ENCODE measurements at places on chromosomes 13 and 19.

DNA sequence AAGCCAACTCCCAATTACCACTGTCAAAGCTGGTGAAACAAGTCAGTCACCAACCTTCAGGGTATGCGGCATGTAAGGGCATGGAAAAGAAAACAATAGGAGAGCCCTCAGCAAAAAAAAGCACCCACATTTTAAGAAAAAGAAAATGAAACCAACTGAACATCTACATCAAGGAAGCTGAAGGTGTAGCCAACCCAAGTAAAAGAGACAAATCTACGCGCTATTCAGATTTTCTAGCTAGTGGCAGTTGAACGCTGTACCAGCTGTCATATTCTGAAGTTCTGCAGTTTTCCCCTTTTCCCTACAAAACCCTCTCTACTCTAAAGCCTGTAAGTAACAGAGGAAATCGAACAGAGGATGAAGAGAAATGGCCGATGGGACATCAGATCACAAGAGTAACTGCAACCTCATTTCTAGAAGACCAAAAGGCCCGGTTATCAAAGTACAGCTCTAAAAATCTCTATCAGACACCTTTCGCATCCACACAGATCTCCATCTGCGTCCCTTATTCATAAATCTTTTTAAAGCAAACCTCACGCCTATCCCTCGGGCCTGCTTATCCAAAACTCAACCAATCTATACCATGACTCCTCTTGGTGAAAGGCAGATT, 1.4 kb downstream of the MYCBP2 start:
- no peak for DNase-seq

DNA sequence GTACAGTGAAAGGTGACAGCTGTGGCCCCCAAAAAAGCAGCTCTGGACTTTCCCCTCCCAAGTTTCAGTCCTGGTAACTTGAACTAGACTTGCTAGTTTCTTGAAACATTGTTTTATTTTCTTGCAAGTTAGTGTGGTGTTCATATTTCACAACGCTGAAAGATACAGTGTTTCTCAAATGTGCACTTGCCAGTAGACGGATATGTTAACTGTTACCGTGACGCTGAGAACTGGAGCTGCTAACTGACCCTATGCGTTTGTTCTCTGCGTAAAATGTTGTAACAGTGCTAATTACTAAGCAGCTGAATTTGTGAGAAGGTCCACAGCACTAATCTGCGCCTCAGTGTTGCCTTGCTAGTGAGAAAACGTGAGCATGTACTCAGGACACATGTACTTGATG, 79.6 kb downstream of the GGACT start:
- DNase-seq: no peak

DNA sequence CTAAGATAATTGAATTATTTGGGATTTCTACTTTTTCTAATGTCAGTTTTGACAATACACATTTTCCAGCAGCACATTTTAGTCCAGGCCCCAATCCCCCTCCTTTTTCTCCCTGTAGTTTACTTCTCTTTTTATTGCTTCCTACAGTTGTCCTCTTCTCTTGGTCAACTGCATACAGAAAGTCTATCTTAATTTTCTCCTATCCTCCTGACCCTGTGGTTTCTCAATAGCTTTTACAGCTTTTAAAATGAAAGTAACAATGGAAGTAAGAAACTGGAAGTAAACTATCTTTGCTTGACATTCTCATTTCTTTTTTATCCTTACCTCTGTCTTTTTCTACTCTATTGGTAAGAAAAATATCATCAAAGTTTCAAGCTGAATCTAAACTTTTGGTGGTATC, 106.5 kb upstream of the OXGR1 start:
- no peak for DNase-seq

DNA sequence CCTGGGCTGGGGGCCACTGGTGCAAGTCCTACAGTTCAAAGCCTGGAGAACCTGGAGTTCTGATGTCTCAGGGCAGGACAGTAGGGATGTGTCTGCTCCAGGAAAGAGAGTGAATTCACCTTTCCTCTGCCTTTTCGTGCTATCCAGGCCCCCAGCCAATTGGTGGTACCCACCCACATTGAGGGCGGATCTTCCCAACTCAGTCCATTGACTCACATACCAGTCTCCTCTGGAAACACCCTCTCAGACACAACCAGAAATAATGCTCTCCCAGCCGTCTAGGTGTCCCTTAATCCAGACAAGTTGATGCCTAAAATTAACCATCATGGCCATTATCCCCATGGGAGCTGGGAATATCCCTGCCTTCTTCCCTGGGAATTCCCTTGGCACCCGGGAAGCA, 38.8 kb upstream of the CHST8 start:
- DNase-seq: no peak

DNA sequence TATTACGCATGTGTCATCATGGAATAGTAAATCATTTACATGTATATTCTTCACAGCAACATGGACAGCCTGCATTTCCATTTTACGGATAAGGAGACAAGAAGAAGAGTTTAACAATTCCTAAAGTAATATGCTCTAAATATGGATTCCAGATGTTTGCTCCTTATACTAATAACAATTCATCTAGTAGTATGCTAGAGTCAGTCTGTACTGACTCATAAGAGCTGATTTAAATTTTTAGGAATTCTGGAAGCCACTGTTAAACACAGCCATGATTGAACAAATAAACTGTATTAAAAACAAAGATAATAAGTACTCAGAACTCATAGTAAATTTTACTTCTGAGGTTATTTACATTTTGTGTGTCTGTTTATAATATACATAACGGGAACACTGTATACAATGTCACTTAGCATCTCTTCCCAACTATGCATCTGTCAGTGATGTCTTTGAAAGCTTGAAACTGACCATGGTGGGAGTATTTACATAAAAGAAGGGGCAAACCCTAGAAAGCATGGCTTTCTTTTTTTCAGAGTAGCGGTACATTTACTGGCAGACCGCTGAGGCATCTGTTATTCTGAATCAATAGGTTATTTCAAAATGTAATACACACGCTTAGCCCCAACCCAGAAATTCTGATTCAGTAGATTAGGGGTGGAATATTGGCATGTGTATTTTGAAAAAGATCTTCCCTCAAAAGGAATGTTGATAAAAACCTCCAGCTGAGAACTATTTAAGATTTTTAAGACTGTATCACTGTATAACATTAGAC, 12.9 kb downstream of the ZC3H13 start:
- DNase-seq: no peak

GRCh38 chr13:110407531-110407930, 100.4 kb downstream of the COL4A2 start:
- no peak for DNase-seq

DNA sequence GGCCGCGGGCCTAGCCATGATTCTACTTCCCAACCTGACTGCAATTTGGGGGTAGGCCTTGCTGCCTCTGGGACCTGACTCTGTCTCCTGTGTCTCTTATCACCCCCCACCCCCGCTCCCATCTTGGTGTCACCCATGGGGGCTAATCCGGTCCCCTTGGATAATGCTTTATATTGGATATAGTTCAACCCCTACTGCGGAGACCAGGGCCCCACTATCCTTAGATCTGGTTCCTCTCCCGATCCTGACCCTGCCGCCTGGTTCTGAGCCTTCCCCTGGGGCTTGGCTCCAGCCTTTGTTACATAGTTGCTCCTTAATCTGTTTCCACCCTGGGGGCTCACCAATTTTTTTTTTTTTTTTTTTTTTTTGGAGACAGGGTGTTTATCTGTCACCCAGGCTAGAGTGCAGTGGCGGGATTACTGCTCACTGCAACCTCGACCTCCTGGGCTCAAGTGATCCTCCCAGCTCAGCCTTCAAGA, 1.3 kb downstream of the BLOC1S3 start:
- no peak for DNase-seq

GRCh38 chr19:43672061-43672679, 2.2 kb upstream of the PLAUR start:
- no peak for DNase-seq

DNA sequence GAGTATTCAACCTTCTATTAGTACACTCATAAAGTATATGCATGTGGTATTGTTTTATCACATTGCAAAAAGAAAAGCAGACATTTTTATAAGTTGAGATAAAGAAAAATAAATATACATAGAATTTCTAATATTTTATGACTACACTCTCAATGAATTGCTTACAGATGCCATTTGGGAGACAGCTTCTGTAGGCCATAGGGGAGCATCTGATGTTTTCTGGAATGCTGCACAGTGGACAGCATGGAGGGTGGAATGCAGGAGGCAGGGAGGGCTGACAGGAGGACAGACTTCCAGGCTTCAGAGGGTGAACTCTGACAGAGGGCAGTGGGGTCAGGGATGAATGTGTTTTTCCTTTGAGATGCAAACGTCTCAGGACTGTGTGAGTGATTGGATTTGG, 45.8 kb downstream of the MIPEP start:
- DNase-seq: no peak

DNA sequence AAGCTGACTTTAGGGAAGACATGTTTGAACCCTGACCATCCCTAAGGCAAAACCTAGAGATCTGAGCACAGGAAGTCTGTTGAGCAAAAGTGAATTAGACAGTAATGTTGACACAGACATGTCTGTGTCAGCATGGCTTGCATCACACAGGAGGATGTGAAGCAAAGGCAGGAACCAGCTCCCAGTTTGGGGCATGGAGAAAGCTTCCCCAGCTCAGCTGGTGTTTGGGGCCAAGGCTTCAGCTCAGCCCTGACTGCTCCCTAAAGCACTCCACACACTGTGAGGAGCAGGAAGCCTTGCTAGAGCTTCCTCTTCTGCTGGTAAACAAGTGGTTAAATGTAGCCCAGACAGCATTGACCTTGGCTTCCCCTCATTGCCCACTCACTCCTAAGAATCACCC, 153.8 kb upstream of the UBL3 start:
- no peak for DNase-seq

DNA sequence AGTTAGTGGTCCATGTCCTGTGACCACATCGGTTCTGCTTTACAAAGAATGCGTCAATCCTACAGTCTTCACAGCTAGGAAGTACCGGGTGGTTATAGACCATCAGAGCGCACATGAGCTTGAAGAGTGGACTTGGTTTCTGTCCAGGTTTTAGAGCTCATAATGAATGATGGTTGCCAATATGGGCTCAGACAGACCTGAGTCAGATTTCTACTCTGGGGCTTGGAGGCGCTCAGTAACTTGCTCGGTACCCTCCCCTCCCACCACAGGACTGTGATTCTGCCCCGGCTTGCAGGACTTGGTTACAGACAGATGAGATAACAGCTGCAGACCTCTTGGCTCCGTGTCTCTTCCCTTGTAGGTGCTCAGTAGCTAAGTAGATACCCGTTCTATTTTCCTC, 284.7 kb downstream of the TSHZ3 start:
- DNase-seq: no peak

GRCh38 chr19:18868380-18869022, 27.5 kb downstream of the CERS1 start:
- DNase-seq: no peak

- no peak for DNase-seq
These were observed 210.8 kb downstream of the DCT start for GRCh38 chr13:94268661-94269060.
